ACHN (cell line): ENCODE measurements at places on chromosomes 5 and 9.

GRCh38 chr9:131534721-131535237 lies 3.7 kb upstream of the UCK1 start:
- DNase-seq = no peak

DNA sequence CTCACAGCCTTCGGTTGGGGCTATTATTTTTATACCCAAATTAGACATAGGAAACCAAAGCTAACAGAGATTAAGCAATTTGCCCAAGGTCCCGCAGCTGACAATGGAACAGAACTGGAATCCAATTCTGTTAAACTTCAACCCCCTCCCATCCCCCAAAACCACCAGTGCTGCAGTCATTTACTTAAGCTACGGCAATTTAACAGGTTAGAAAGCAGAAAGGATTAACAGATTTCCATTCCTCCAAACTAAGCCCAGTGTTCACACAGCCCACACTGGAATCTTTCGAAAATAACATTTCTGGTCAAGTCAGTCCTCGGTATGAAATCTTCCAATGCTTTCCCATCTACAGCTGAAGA lies 1023.1 kb upstream of the DMAC1 start:
- DNase-seq = peak; percentile 76

DNA sequence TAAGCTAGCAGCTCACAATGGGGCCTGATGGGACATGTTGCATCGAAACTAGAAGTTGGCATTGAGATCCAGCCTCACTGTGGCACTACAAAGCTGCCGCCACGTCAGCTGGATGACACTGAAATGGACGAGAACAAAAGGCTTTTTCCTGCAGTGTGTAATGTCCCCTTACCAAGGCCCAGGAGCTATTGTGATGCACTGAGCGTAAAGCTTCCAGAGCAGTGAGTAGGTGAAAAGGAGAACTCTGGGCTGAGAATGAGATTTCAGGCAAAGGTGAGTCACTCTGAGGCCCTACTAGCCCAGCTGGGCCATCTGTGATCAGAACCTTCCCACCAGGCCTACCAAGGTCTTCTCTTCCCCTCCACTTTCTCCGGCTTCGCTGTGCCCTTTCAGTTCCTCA lies 528.1 kb upstream of the KLF4 start:
- DNase-seq = no peak

DNA sequence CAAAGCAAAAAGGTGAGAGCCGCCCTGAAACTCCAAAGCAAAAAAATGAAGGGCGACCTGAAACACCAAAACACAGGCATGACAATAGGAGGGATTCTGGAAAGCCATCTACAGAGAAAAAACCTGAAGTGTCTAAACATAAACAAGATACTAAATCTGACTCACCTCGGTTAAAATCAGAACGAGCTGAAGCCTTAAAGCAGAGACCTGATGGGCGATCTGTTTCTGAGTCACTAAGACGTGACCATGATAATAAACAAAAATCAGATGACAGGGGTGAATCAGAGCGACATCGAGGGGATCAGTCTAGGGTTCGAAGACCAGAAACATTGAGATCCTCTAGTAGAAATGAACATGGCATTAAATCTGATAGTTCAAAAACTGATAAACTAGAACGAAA lies 108.8 kb downstream of the NIPBL start:
- no peak for DNase-seq

GRCh38 chr5:53031695-53032096 lies 42.5 kb downstream of the ITGA2 start:
- DNase-seq = no peak

- peak; percentile 36 for DNase-seq
Measured at GRCh38 chr5:96933764-96934707, 1.8 kb upstream of the LNPEP start.
